ENCODE measurements at places on chromosomes 1 and 21. TPM values are rescaled to one million over a fixed set of nuclear protein-coding genes. Genes with fewer than 3 reads are reported as not detected.

The FCGR2B gene
- total RNA-seq: 14.8 TPM

The SPRR5 gene
- not detected for total RNA-seq

The OR2L5 gene
- total RNA-seq: not detected

DNA sequence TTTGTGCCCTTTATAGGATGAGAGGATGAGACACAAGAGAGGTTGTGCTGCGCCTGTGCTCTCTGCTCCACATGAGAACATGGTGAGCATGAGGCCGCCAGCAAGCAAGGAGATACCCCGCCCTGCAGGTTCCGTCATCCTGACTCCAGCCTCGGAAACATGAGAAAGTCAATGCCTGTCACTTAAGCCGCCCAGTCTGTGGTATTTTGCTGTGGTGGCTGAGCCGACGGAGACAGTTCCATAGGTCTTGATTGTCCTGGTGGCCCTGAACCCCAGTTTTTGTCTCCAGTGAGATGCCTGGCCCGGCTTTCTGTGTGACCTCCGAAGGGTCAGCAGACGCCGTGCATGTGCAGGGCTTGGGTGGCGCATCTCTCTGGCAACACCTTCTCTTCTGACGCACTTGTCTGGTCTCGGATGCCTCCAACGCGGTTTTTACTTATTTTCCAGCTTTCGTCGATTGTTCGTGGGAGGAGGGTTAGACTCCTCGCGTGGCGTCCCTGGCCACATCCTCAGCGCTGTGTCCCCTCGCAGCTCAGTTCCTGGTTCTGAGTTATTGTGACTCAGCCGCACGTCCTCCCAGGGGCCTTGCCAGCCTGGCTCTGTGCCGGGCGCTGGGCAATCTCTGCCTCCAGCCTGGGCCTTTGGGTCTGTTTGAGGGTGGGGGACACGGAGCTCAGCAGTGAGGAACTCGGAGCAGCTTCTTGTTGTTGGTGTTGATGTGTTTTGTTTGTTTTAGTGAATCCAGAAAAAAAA is 70.0 kb downstream of the FAAP20 start:
- no peak for DNase-seq

DNA sequence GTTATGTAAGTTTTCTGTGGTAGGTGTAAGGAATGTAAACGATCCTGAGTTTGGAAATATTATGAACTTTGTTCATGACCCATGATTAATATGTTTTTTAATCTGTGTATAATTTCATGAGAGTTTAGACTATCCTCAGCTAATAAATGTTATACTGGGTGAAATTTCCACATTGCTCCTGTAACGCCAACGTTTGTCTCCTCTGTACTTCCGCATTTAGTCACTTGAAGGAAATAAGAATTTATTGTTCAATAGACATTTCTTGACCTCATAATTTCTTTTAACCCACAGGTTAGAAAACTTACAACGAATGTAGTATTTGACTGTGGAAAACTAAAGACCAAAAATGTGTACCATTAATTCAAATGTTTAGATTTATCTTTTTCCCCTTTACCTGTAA is 876 bp downstream of the KCNJ15 start:
- DNase-seq: no peak
